ENCODE measurements at places on chromosomes 2 and 18.

GRCh38 chr2:132901661-132902060 is 231.7 kb upstream of the LYPD1 start:
- no peak for DNase-seq

DNA sequence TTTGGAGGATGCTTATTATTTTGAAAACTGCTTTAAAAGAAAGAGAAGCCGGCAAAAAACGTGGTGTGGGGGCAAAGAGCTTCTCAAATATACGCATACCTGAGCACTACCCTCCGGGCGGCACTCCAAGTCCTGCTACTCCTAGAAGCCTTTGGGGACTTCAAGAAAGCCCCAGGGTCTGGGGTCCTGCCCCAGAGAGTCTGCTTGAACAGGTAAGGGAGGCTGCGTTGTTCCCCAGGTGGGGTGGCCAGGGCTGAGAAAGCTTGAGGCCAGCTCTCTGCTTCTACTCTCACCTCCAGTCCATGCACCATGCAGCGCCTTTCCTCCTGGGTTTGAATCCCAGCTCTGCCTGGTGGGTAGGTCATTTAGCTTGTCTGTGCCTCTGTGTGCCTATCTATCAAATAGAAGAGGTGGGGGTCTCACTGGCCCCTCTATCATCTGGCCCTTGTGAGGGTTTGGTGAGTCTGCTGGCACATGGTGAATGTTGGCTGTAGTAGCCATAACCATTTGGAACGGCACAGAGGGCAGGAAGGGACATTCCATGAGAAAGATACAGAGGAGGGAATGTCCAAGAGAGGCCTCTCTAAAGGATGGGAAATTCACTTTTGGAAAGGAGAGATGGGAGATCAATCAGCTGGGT is 19.5 kb downstream of the MALL start:
- no peak for DNase-seq

DNA sequence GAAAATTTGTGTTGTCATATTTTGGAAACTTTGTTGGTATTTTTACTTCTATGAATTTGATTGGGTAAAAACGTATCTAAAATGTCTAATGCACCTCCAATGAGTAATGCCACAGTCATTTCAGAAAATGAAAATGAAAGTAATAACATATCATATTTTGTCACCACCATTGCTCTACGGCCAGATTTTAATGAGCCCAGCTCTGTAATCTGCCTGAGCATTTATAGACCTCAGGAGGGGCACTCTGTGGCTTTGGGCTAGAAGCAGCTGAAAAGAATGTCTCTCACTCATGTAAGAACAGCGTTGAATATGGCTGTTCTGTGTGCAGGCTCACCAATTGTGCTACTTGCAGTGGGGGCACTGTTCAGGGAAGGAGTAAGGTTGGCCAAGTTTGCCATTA is 32.7 kb upstream of the ABCA12 start:
- DNase-seq: no peak

- no peak for DNase-seq
Observed at GRCh38 chr2:167398873-167399272, 510.6 kb downstream of the XIRP2 start.

DNA sequence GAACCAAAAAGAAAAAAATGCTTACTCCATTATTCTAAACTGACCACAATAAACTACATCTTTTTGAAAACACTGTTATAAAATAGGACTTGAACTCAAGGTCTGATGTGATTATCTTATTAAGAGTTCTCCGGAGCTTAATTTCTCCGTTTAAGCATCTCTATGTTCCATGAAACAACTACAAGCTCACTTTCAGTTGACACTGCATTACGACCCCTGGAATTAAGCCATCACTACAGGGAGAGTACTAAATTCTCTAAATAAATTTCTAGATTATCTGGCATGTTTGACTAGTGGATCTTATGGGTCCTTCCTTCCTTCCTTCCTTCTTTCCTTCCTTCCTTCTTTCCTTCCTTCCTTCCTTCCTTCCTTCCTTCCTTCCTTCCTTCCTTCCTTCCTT is 249.0 kb downstream of the IKZF2 start:
- DNase-seq: no peak

DNA sequence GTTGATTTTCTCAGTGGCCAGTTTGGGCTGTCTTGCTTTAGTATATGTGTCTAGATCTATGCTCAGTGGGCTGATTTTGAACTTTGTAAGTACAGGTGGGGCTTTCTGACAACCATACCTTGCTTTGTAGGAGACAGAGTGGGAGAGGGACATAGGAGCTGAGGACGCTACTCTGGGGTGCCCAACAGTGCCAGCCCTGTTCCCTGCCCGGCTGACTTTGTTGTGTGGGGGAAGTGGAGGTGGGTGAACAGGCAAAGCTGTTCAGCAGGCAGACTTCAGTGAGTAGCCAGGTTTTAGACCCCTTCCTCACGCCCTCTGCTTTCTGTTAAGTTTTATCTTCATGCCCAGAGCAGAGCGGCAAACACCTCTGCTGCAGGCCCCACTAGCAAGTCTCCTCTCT is 44.2 kb upstream of the DOCK10 start:
- no peak for DNase-seq

GRCh38 chr2:33670392-33670937 is 71.4 kb upstream of the FAM98A start:
- no peak for DNase-seq

Measured in GM06990 (cell line).